Stomach (tissue), 19 donors: ENCODE measurements at places on chromosomes 4 and X. TPM values are rescaled to one million over a fixed set of nuclear protein-coding genes. Genes with fewer than 3 reads are reported as not detected.
A peak's percentile ranks its signal among the peaks of the same experiment; 100 is the strongest.

Gene RRH
- not detected for polyA plus RNA-seq

- H3K4me1 ChIP-seq = no peaks in the 10 kb centered on the region
- DNase-seq = peak; percentile 39
- no peaks in the 10 kb centered on the region for H3K27me3 ChIP-seq
- no peak overlapping the region for H3K4me3 ChIP-seq
- H3K36me3 ChIP-seq = no peaks in the 10 kb centered on the region
- no peak overlapping the region for H3K27ac ChIP-seq
Observed at GRCh38 chr4:21991050-21991449, 42.5 kb upstream of the KCNIP4 start.

DNA sequence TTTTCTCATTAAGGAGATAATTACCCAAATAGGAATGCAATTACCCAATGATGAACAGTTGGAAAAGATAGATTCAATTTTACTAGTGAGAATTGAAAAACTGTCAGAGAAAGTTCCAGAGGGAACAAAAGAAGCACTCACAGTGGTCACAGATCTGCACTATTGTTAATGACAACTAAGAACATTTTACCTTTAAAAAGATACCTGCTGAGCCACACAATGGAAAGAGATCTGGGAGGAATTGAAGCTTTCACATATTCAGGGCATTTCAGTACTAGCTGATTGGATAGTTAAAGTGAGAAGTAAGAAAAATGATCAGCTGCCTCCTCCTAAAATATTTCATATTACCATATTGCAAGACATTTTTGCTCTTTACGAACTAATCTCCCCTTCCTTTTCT is 1822.2 kb downstream of the STIM2 start:
- H3K27ac ChIP-seq = no peak overlapping the region
- DNase-seq = no peak
- H3K27me3 ChIP-seq = no peaks in the 10 kb centered on the region
- H3K4me3 ChIP-seq = no peak overlapping the region

Gene TDO2
- polyA plus RNA-seq = 0.30 TPM

Gene FREM3
- polyA plus RNA-seq = 0.03 TPM

GRCh38 chrX:103405009-103405333 is 28.6 kb downstream of the BEX3 start:
- peaks cover 11% of the 10 kb centered on the region for H3K4me1 ChIP-seq
- no peak for DNase-seq
- peak overlapping the region; percentile 50 for H3K4me3 ChIP-seq
- no peaks in the 10 kb centered on the region for H3K36me3 ChIP-seq
- no peaks in the 10 kb centered on the region for H3K27me3 ChIP-seq

DNA sequence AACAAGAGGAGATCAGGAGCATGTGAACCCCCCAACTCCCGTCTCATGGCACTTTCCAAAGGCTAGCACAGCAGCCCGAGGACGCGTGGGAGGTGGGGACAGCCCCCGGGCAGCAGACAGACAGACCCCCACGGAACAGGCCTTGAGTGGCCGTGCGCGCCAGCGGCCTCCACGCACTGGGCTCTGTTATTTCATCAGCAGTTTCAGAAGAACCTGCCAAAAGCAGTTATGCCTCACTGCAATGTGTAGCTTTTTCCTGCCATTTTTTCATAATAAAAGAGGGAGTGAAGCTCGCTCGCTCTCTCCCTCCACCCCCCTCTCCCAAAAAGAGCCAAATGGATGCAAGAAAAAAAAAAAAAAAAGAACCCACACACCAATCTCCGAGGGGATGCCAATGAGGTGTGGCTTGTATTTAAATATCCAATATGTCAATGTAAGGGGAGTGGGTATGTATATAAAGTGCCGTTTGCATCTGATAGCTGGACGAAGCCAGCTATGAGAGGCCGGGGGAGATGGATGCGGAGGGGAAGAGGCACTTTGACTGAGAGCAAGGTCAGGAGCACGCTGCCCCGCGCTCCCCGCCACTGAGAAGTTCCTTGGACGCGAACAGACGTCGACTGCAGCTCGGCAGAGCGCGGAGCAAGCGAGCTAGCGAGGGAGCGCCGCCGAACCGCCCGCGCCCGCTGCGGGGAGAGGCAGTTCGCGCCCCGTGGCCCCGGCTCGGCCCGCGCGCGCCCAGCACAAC is at the start of gene FGF16:
Gene FGF16 (plus strand): TSS at position 482 of the 745 bp plus-strand sequence. CDS start 286 bp downstream, outside the sequence.
- DNase-seq = no peak
- no peaks in the 10 kb centered on the region for H3K27me3 ChIP-seq
- no peaks in the 10 kb centered on the region for H3K36me3 ChIP-seq

DNA sequence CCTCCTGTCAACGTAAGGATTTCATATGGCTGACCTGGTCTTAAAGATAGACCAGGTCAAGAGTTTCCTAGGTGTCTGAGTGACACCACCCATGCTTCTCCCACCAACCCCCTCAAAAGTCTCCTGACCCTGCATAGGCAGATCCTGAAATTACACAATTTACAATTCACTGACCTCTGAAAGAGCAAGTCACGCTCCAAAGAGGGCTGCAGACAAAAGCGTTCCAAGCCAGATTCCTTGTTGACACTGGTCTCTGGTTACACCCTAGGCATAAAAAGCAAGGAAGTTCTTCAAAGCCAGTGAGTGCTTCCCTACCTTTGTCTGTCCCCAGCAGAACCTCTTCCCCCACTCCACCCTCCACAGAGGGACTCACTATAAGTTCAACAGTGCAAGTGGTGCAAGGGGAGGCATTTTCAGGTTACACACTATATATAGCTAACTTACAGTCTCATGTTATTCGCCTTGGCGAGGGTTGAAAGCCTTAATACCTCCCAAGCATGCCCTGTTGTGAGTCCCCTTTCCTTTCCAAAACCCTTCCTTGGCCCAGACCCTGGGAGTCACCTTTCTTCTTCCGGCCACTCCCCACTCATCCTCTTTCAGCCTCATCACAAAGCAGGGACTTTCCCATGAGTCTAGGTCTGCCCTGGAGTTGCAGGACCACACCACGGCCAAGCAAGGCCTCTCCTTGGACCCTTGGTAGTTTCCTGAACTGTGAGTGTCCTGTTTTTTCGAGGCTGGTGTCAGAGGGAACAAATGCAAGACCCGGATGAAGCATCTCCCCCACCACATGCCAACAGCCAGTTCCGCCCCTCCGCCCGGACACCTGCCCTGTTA is 58.0 kb upstream of the KLF3 start:
- DNase-seq = no peak
- peak overlapping the region; percentile 10 for H3K27ac ChIP-seq
- no peak overlapping the region for H3K4me3 ChIP-seq
- H3K36me3 ChIP-seq = no peaks in the 10 kb centered on the region
- peaks cover 54% of the 10 kb centered on the region for H3K4me1 ChIP-seq
